Activated naive CD4-positive, alpha-beta T cell (primary cell): ENCODE measurements at places on chromosomes 7 and 10.

- DNase-seq: no peak
These were observed 3.3 kb downstream of the PLXDC2 start for GRCh38 chr10:19819419-19820033.

DNA sequence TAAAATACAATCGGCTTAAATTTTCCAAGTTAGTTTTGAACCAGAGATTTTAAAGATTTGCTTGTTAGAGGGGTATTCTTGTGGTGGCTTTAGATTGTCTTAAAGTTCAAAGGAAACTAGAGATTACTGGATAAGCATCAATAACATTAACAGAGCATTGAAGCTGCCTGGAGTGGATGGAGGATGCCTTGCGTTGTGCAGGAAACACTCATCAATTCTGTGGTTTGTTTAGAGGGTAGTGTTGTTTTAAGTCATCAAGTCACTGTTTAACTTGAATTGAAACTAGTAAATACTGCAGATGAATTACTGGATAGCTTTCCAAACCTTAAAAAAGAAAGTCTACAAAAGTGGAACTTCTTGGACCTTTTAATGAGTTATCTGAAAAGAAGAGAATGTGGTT is 218.6 kb downstream of the CELF2 start:
- DNase-seq: no peak

DNA sequence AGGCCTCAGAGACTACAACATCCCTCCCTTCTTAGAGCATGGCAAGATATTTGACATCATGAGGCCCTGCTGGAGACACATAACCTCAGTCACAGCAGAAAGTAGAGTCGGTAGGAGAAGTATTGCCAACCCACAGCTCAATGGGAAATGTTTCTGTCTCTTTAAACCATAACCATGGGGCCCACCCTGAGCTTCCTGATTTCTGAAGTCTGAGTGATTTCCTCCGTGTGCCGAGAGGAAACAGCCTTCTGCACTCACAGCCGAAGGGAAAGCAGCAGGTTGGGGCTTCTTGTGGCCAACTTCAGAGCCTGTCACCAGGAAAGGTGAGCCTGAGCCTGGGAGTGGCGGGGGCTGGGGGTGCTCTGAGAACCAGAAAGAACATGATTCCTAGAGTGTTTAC is at the start of gene GIMAP1:
GIMAP1 (plus strand) TSS at position 246 of the 400 bp plus-strand sequence. CDS start 2,435 bp downstream, outside the sequence.
- no peak for DNase-seq

- no peak for DNase-seq
These were observed 54.9 kb upstream of the ZMIZ2 start for GRCh38 chr7:44693641-44694313.

GRCh38 chr7:95503271-95504131 is 17.8 kb downstream of the ASB4 start:
- no peak for DNase-seq

GRCh38 chr7:99003419-99003818 is 125.1 kb downstream of the TRRAP start:
- DNase-seq: no peak

DNA sequence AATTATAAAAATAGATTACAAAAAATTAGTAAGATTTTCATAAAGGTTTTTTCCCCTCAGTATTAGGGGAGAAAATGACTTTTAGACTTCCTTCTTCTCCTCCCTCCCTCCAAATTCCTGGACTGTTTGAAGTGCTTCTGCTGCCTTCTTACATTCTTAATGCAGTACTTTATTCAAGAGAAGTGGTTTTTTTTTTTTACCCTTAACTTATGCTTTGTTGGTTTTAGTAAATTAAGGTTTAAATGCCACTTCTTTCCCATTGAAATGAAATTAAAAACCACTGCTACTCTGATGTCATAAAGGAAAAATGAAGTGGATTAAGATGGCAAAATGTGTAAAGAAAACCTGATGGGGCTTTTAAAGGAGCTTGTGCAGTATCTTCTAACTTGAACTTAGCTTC is 140.7 kb downstream of the VTI1A start:
- DNase-seq: no peak

- DNase-seq: no peak
These were observed 51.7 kb upstream of the NEBL start for GRCh38 chr10:20948686-20949327.

- DNase-seq: no peak
These were observed 1.4 kb upstream of the GIMAP5 start for GRCh38 chr7:150735596-150736358.

GRCh38 chr7:122972056-122972455 is 23.4 kb downstream of the TAS2R16 start:
- no peak for DNase-seq

DNA sequence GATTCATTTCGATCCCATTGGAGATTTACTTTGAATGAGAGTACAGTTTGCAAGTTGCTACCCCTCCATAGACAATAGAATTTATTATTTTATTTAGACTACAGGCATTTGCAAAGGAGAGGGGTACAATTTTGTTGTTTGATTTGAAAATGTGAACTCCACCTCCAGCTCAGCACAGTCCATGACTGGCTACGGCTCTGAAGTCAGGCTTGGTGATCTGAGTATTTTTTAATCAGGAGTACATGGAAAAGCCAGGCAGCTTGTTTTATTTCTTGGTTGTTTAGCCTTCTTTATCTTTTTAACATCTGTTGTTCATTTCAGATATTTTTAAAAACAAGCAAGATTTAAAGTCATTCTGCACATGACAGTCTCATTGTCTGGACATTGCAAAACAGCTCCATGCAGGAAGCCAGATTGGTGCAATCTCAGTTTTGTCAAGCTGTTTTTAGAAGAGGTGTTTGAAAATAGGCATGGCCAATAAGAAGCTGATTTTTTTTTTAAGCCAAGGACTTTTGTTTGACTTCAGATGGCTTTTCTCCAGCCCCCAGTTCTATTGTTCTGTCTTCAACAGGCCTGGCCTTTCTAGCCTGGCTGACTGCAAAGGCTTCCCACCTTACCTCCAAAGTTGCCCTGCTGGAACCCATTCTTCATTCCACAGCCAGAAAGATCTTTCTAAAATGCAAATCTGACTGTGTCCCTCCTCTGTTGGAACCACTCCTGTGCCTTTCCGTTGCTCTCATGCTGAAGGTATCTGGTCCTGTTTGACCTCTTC is 12.2 kb downstream of the PLXDC2 start:
- DNase-seq: no peak

DNA sequence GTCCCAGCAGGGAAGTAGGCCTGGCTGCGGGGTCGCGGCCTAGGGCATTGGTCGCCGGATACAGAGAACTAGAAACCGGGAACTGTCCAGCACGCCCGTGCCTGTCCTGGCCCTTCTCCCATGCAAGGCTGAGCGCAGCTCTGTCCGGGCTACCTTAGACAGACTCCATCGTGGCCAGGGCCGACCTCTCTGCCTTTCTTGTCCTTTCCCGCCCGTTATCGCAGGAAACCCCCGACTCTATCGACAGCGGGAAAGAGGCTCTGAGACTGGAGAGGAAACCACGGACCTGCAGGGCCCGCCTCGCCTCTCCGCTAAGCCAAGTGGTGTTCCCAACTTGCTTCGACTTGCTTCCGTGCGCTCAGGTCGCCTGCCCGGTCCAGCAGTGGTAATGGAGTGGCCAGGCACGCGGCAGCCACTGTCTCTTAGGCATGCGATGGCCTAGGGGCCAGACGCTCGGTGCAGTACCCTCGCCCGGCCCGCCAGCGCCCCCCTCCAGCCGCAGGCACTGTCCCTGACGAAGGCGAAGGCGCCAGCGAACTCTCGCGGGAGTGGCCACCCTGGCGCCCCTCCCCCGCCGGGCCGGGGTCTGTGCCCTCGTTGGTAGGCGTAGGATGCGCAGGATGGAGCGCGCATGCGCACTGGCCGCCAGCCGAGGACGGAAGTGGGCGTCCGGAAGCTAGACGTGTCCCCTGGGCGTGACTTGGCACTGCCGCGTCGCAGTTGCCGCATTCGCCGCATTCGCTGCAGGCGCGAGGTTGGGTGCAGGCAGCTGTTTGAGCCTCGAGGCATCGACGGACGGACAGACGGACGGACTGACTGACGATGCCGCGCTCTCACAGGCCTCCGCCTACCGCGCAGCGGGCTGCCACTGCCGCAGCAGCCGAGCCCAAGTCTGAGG is 54.4 kb downstream of the MCMBP start:
- peak; percentile 23 for DNase-seq

GRCh38 chr10:21715531-21716195 is 181.6 kb downstream of the MLLT10 start:
- DNase-seq: no peak
